ENCODE measurements at places on chromosomes 11 and 22. TPM values are rescaled to one million over a fixed set of nuclear protein-coding genes. Genes with fewer than 3 reads are reported as not detected.

GRCh38 chr11:72119198-72119597 lies 6.7 kb upstream of the ANAPC15 start:
- DNase-seq: no peak

DNA sequence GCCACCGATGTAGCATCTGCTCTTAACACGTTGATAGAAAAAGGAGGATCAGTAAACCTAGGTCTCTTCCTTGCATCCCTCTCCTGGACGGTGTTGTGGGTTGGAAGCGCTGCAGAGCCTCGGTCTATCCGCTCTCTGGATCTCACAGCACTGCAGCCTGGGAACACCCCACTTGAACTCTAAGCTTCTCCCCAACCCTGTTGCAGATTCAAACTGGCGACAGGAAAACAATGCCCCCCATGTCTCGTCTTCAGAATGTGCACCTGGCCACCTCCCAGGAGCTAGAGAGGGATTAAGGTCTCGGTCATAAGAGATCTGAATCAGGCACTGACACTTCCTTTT lies 454 bp downstream of the TMEM218 start:
- DNase-seq: peak; percentile 18

- no peak for DNase-seq
Measured at GRCh38 chr11:97290464-97291041, 900.7 kb downstream of the JRKL start.

- DNase-seq: no peak
Measured at GRCh38 chr22:35319244-35319985, 19.7 kb downstream of the TOM1 start.

- DNase-seq: no peak
Measured at GRCh38 chr11:13206086-13206640, 71.4 kb upstream of the BMAL1 start.

- no peak for DNase-seq
Measured at GRCh38 chr11:65310736-65311135, 3.9 kb upstream of the CDC42EP2 start.

MPEG1 gene
- not detected for total RNA-seq

Data from RPMI7951 (cell line).